ENCODE measurements at places on chromosomes 1 and 21.

DNA sequence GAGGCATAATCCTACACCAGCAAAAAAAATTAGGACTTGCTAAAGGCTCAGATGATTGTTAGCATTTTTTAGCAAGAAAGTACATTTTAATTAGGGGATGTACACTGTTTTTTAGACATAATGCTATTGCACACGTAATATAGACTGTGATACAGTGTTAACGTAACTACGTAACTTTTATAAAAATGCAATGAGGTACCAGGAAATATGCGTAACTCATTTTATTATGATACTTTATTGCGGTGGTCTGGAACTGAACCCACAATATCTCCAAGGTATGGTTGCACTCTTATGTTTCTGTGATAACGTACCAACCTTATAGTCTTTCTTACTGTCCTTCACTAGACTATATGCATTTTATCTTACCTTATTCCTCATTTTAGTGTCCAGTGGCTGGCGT is 62.8 kb upstream of the B3GALT2 start:
- no peak for DNase-seq

- no peak for DNase-seq
Observed at GRCh38 chr1:24235921-24236788, 49.1 kb upstream of the IFNLR1 start.

GRCh38 chr1:84073266-84073665 is 70.8 kb upstream of the PRKACB start:
- no peak for DNase-seq

DNA sequence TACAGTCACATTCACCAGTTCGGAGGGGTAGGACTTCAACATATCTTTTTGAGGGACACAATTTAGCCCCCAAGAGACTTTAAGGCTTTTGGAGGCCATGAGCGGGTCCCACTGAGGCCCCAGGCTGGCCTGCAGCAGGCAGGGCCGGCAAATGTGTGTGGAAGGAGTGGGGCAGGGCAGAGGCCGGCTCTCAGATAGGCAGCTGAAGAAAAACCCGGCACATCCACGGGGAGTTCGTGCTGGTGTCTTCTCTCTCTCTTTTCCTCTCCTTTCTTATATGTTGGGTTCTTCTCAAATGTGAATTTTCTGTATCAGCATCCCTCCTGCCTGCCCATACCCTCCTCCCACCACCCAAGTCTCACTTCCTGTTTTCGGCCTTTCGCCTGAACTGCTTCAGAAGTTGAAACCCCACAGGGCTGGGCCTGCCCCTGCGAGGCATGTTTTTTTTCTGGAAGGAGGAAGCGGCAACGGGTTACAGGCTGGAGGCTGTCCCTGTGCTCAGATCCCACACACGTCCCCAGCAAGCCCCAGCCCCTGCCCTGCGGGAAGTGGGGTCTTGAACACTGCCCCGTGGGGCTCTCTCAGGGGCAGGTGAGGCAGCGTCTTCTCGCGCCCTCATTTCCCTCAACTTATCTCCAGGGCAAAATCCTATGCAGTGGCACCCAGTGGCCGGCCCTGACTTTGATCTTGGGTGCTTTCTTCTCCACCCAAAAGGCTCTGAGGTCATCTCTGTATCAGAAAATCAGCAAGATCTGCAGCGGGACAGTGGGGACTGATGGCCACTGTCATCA is 9.7 kb upstream of the UMODL1 start:
- peak; percentile 84 for DNase-seq

DNA sequence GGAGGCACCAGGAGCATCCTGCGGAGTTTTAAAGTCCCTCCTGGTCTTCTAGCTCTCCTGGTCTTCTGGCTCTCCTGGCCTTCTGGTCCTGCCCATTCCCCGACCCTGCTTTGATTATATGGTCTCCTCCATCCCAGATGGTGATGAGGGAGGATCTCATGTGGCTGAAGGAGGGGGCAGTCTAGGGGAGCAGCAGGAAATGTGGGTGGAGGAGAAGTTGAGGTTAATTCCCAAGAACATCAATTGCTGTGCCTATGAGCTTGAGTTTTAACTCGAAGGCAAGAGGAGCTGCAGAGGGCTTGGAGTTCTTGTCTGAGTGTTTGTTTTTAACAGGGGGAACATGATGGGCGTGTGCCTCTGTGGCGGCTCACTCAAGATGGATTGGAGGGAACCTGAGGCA is 408.8 kb downstream of the MATN1 start:
- DNase-seq = no peak

DNA sequence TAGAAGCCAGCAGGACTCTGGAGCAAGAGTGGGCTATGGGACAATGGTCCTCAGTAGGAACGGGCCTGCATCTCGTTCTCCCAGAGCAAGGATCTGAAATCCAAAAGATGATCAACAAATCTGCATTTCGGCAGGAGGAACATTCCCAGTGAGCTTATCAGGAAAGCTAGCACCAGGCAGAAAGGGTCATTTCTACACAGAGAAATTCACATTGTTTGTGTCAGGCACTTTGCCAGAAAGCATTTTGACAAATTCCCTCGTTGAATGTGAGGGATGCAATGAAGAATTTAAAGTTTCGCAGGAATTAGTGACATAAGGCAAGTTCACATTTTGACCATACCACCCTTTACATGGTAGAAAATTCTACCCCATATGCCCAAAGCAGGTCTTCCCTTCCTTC is 31.6 kb upstream of the ETS2 start:
- DNase-seq = no peak

GRCh38 chr1:157166590-157166989 is 28.4 kb upstream of the ETV3 start:
- DNase-seq = no peak

- no peak for DNase-seq
Observed at GRCh38 chr1:231507476-231508355, 20.8 kb upstream of the TSNAX start.
